ENCODE measurements at places on chromosomes 5 and 9. TPM values are rescaled to one million over a fixed set of nuclear protein-coding genes. Genes with fewer than 3 reads are reported as not detected.

Gene C8G
- 743 TPM for total RNA-seq

Gene GARIN3
- not detected for total RNA-seq

Gene IFNA21
- total RNA-seq: not detected

GRCh38 chr9:30476826-30477225 lies 1907.6 kb upstream of the ACO1 start:
- H3K27ac ChIP-seq: no peak overlapping the region
- no peak overlapping the region for H3K4me3 ChIP-seq
- no peaks in the 10 kb centered on the region for H3K27me3 ChIP-seq
- H3K36me3 ChIP-seq: no peaks in the 10 kb centered on the region
- H3K4me1 ChIP-seq: no peaks in the 10 kb centered on the region

- H3K36me3 ChIP-seq: no peaks in the 10 kb centered on the region
- H3K4me1 ChIP-seq: no peaks in the 10 kb centered on the region
- no peak overlapping the region for H3K27ac ChIP-seq
- H3K27me3 ChIP-seq: no peaks in the 10 kb centered on the region
- no peak overlapping the region for H3K4me3 ChIP-seq
Observed at GRCh38 chr9:126367139-126367538, 40.5 kb downstream of the MVB12B start.

DNA sequence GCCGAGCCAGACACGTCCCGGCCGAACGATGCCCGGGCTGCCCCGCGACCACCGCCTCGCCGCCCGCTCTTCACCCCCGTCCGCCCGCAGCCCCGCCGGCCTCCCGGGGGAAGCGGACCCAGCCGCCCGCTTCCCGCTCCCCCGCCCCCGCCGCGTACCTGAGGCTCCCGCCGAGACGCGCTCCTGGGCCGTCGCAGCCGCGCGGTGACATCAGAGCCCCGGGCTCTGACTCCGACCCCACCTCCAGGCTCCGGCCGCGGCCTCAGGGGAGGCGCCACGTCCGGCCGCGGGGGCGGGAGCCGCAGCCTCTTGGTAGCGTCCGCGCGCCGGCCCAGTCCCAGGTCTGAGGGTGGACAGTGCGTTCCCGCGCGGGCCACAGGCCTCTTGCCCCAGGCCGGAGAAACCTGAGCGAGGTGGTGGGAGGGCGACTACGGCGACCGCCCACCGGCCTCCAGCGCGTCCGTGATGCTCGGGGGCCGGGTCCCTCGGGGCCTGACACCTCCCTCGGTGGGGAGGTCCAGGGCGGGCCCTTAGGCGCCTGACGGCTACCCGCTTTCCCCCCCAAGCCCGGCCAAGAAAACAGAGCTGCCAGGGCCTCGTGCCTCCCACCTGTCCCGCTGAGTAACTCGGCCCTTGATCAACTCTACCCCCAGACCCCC lies at the start of gene SHROOM1:
TSS of gene SHROOM1 (minus strand) at position 212 of the 659 bp plus-strand sequence. CDS start 4,507 bp downstream, outside the sequence.
- peak; percentile 89 for DNase-seq
- peaks cover 41% of the 10 kb centered on the region for H3K4me1 ChIP-seq
- no peaks in the 10 kb centered on the region for H3K27me3 ChIP-seq
- H3K27ac ChIP-seq: peak within 1 kb of the TSS; percentile 94
- peaks cover 2% of the 10 kb centered on the region for H3K36me3 ChIP-seq
- H3K4me3 ChIP-seq: peak within 1 kb of the TSS; percentile 74

DNA sequence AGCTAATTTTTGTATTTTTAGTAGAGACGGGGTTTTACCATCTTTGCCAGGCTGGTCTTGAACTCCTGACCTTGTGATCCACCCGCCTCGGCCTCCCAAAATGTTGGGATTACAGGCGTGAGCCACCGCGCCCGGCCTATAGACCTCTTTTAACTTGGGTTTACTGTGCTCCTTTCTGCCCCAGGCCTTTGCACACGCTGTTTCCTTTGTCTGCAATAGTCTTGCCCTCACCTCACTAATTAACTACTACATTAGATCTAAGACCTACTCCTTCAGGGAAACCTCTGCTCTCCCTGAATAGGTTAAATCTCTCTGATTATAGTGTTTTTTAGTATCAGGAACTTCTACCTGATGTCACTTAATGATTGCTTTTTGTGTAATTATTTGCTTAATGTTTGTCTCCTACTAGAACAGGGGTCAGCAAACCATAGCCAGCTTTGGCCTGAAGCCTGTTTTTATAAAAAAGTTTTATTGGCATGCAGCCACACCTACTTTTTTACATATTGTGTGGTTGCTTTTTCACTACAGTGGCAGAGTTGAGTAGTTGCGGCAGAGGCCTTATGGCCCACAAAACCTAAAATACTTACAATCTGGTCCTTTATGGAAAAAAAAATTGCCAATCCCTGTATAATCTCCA lies 31.2 kb upstream of the TLE1 start:
- peak overlapping the region; percentile 57 for H3K27ac ChIP-seq
- H3K4me3 ChIP-seq: no peak overlapping the region
- no peaks in the 10 kb centered on the region for H3K4me1 ChIP-seq

DNA sequence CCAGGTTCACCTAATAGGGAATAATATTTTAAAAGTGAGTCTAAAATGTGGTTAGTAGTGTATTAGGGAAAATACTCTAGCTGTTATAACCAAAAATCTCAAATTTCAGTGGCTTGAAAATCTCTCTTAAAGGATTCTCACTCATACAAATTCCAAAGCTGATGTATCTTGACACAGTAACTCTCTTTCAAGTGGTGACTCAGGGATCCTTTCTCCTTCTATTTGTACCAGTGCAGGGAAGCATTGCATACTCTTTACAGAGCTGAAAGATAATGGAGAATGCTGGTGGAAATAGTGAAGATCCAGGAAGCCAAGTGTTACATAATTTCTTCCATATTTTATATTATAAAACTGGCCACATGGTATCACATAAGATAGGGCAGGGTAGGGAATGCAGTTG lies 560.2 kb upstream of the CDH9 start:
- H3K27me3 ChIP-seq: no peaks in the 10 kb centered on the region
- H3K27ac ChIP-seq: no peak overlapping the region
- H3K4me1 ChIP-seq: no peaks in the 10 kb centered on the region

DNA sequence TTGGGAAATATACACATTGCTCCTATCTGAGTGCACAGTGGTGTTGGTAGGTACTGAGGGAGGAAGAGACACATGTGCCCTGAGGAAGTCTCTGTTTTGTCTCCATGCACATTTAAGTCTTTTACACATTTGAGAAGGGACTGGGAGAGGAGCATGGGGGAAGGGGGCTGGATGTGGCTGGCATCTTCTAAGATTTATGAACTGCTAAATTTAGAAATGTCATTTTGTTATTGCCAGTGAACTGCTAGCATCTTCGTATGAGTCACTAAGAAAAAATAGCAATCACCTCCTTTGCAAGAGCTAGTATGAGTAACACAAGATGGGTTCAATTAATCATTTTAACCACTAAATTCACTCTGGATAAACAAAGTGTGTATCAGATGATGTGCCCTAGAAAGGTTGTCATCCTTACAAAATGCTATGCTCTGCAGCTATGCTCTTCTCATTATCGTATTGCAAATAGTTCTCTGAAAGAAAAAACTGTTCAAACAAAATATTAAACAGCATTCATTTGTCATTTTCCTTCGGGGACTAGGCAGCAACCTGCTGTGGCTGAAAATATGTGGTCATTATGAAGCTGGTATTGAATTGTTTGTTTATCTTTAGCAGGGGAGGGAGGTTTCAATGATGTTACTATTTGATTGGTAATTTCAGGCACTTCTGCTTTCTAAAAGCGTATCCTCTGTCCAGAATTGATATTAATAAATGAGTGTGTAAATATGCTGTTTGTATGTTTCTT lies 236.5 kb downstream of the DMRTA1 start:
- DNase-seq: no peak
- no peaks in the 10 kb centered on the region for H3K4me1 ChIP-seq
- H3K36me3 ChIP-seq: no peaks in the 10 kb centered on the region
- no peak overlapping the region for H3K27ac ChIP-seq
- no peaks in the 10 kb centered on the region for H3K27me3 ChIP-seq

GRCh38 chr9:136654820-136655535 lies 7.7 kb upstream of the EGFL7 start:
- H3K4me1 ChIP-seq: no peaks in the 10 kb centered on the region
- no peak for DNase-seq
- no peaks in the 10 kb centered on the region for H3K36me3 ChIP-seq
- peak overlapping the region; percentile 40 for H3K27ac ChIP-seq
- no peak overlapping the region for H3K4me3 ChIP-seq

DNA sequence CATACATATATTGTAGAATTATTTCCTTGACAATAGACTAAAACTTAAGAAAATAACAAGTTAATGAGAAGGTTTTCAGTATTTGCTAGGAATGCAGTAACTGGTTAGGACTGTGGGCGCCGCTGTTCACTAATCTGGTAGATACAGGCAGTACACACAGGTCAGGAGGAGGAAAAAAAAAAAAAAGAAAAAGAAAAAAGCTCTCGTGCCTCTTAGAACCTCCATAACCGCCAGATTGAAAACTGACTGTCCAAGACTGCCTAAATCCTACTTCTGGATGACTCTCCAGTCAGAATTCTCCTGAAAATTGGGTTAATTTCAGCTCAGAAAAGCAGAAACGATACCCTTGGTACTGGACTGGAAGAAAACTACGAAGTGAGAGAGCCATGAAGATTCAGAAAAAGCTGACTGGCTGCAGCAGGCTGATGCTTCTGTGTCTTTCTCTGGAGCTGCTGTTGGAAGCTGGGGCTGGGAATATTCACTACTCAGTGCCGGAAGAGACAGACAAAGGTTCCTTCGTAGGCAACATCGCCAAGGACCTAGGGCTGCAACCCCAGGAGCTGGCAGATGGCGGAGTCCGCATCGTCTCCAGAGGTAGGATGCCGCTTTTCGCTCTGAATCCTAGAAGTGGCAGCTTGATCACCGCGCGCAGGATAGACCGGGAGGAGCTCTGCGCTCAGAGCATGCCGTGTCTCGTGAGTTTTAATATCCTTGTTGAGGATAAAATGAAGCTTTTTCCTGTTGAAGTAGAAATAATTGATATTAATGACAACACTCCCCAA lies at the start of gene PCDHGA1:
TSS of gene PCDHGA1 (plus strand) at position 216 of the 782 bp plus-strand sequence.
- no peaks in the 10 kb centered on the region for H3K4me1 ChIP-seq
- no peaks in the 10 kb centered on the region for H3K27me3 ChIP-seq
- H3K36me3 ChIP-seq: no peaks in the 10 kb centered on the region
- no peak within 1 kb of the TSS for H3K4me3 ChIP-seq

DNA sequence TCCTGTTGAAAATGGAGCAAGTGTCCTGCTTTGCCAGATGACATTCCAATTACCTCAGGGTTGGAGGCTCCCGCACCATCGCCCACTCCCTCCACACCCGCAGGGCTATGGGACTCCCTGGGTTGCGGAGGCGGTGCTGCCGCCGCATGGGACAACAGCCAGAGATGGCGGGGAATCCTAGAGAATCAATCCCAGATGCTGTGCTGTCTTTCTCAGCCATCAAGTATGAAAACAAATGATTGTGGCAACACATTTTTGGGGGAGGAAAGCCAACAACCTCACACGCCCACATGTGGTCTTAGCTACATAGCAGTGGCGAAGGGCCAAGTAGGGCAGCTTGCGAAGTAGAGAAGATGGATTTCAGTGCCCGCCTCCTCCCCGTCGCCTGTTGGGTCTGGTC lies 46.7 kb downstream of the IL31RA start:
- no peaks in the 10 kb centered on the region for H3K36me3 ChIP-seq
- H3K4me3 ChIP-seq: no peak overlapping the region
- no peaks in the 10 kb centered on the region for H3K4me1 ChIP-seq
- DNase-seq: no peak
- H3K27ac ChIP-seq: no peak overlapping the region
- H3K27me3 ChIP-seq: no peaks in the 10 kb centered on the region

GRCh38 chr5:177204281-177204680 lies 70.7 kb downstream of the NSD1 start:
- no peak overlapping the region for H3K4me3 ChIP-seq
- no peak overlapping the region for H3K27ac ChIP-seq
- H3K27me3 ChIP-seq: no peaks in the 10 kb centered on the region
- no peak for DNase-seq

Data from right lobe of liver (tissue), 6 donors.